ENCODE measurements at places on chromosomes 7 and 10.
A peak's percentile ranks its signal among the peaks of the same experiment; 100 is the strongest.

- no peak for DNase-seq
Observed at GRCh38 chr10:44627591-44628354, 242.9 kb upstream of the CXCL12 start.

- no peak for DNase-seq
Observed at GRCh38 chr7:129162732-129163131, 18.2 kb downstream of the TSPAN33 start.

- DNase-seq = no peak
Observed at GRCh38 chr10:102311025-102311420, 65.7 kb downstream of the GBF1 start.

DNA sequence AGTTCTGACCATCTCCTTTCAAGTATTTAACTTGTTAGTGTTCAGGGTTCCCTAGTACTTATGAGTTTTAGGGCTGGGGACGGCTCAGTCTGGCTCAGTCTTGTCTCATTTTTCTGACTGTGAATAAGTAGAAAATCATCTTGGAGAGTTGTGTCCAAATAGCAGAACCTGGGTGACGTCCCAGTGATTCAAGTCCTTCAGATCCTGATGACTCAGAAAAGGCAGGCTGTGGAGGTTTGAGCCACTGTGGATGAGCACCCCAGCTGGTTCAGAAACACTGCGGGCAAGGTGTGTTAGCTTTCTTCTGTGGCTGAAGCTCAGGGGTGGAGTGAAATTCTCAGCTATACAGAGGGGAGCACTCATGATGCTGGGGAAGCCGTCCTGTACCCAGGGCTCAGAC lies 154.4 kb upstream of the NPY start:
- DNase-seq = no peak

- DNase-seq = peak; percentile 35
Observed at GRCh38 chr10:77463967-77464745, 173.5 kb downstream of the KCNMA1 start.

DNA sequence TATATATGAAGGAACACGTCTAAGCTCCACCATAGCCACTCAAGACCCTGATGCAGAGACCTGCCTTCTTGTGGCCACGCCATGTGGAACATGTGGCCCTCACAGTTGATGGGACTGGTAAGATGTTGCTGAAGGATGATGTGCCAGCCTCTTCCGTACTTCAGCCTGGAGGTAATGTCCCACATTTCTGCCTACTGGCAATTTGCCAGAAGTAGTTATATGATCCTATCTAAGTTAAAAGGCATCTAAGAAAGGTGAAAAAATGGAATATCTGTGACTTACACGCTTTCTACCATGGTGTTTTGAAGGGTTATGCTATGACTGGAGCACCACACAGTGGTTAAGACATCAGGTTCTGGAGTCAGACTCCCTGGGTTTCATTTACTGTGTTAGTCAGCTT lies 948.7 kb upstream of the GHITM start:
- no peak for DNase-seq

DNA sequence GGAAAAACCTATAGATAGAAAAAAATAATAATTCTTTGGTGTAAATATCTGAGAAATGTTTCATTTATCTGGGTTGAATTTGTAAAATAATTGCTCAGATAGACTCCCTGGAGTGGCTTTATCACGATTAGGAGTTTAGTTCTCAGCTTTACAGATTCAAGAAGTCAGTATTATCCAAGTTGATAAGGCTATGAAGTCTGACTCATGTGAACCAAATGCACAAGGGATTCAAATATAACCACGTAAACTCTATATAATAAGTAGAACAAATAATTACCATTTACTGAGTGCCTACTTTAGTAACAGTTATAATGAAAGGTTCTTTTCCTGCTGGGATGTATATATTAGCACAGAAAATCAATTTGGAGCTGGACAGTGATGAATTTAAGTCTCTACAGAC lies 290.4 kb downstream of the PRKG1 start:
- DNase-seq = no peak

GRCh38 chr7:23531050-23531793 lies 559 bp downstream of the TRA2A start:
- peak; percentile 64 for DNase-seq

DNA sequence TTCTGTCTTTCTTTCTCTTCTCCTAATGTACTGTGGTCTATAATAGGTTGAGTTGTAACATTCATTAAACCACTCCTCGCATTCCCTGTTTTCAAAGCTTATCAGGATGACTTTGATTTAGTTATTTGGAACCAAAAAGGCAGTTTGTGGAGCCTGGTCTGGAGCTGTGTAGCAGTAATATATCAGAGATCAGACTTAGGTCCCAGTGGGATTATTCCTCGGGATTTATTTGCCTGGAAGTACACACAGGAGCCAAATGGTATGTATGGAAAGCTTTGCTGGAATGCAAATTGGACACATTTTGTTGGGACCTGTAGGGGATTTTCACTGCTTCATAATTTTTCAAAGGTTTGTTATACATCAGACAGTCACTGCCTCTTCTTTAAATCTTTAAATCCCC lies 40.9 kb downstream of the GBF1 start:
- DNase-seq = no peak

GRCh38 chr7:121561717-121562116 lies 165.6 kb upstream of the FAM3C start:
- no peak for DNase-seq

DNA sequence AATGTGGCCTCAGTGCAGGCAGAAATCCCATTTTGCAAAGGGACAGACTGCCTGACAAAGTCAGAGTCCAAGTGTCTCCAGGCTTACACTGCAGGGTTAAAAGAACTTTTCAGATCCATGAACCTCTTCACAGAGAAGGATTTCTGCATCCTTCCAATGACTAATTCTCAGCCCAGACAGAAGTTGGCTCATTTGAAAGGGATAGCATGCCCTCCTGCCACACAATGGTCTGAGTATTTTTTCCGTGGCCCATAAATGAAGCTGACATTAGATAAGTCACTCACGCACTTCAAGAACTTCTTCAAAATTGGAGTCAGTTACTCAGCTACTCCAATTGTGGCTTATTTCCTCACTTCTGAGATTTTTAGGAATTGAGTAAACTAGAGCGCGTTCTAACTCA lies 170.2 kb downstream of the PLXNA4 start:
- no peak for DNase-seq

DNA sequence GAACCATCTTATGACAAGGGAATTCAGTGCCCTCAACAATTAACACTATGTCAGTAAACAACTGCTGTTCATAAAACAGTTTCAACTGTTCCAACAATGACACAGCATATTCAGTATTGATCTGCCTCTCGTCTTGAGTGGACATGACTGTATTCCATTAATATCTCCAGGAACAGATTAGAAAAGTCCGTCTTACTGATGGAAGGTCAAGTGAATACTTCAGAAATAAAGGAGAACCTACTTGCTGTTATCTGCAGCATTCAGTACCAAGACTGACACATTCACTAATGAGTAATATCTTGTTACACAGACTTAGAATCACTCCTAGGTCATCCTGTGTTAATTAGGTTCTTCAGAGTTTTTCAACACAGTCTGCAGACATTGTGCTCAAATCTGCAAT lies 12.1 kb downstream of the KBTBD2 start:
- DNase-seq = peak; percentile 34

GRCh38 chr10:1631282-1631681 lies 106.0 kb downstream of the ADARB2 start:
- no peak for DNase-seq

DNA sequence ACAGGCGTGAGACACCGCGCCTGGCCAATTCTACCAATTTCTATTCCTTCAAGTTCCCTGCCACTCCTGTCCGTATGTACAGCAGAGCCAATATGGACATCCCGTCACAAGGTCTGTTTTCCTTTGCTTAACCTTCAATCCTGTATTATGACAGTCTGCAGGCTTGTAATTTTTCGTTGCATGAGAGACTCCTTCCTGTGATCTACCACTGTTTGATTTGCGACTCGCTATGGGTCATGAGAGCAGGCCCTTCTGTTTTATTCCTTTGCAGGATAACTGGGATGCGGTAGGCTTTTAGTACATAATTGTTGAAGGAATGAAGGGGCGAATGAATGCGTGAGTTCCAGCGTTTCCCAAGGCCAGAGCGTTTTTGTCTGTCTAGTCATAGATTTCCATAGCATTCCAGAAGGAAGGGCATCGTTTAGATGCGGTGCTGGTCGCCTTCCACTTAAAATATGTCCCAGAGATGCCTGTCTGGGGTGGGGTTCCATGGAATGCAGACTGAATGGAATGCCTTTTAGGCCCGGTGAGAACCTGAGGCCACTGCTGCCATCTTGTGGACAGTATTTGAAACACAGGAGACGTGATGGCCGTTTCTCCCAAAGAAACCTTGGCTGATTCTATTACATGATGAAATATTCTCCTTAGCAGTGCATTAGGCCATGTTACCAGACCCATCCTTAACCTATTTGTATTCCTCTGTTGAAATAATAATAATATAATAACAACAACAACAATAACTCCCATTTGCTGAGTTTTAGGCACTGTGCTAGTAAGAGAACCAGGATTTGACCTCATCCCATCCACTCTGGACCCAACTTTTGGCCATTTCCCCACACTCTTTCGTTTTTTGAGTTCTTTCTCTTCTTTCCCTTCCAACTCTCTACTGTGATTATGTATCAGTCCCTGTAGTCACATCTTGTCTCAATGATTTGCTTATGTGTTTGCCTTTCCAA lies 193.2 kb downstream of the MYOF start:
- peak; percentile 82 for DNase-seq
